Germinal center (tissue), 1 donor: ENCODE measurements at places on chromosomes 4 and X.

GRCh38 chr4:170137927-170138326 is 48.2 kb upstream of the AADAT start:
- no peak for DNase-seq

DNA sequence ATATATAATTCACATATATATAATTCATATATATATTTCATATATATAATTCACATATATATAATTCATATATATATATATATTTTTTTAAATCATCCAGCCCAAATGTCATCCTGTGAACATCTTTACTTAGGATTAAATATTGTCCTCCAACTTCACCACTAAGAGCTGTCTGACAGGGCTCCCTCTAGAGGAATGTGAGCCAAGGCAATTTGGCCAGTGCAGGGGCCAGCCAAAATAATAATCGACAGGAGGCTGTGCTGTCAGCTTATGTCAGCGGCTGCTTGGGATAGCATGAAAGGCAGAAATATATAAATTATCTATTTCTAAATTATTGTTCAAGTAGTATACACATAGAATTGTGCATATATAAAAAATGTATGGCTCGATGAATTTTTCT is 29.5 kb downstream of the EGFL6 start:
- no peak for DNase-seq

- DNase-seq = no peak
Observed at GRCh38 chrX:21638311-21638710, 19.8 kb downstream of the KLHL34 start.

DNA sequence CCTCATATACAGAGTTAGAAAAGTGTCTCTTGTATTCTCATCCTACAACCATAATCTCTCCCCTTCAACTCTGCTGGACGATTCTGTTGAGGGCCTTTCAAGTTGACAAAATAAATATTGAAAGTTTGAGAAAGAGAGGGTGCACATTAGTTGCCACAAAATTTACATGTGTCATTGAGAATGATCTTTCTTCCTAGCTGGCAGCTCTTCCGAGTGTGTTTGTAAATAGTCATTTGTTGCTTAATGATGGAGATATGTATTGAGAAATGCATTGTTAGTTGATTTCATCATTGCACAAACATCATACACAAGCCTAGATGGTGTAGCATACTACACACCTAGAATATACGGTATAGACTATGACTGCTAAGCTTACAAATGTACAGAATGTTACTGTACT is 632.8 kb upstream of the AMOT start:
- DNase-seq = no peak

GRCh38 chrX:9730752-9731151 is 34.9 kb downstream of the GPR143 start:
- DNase-seq = no peak

DNA sequence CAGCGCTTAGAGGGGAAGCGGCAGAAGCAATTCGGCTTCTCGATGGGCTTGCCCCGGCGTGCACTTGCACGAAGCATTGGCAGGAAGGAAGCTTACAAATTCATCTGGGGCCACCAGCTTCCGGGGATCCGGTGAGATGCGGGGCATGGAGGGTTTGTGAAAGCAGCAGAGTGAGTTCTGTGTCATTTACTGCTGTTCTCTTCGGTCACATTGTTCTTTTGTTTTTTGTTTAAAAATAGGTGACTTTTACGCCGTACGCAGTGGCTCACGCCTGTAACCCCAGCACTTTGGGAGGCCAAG is 47.0 kb downstream of the ASMT start:
- no peak for DNase-seq

- DNase-seq = no peak
Observed at GRCh38 chr4:170729236-170729635, 639.5 kb upstream of the AADAT start.

DNA sequence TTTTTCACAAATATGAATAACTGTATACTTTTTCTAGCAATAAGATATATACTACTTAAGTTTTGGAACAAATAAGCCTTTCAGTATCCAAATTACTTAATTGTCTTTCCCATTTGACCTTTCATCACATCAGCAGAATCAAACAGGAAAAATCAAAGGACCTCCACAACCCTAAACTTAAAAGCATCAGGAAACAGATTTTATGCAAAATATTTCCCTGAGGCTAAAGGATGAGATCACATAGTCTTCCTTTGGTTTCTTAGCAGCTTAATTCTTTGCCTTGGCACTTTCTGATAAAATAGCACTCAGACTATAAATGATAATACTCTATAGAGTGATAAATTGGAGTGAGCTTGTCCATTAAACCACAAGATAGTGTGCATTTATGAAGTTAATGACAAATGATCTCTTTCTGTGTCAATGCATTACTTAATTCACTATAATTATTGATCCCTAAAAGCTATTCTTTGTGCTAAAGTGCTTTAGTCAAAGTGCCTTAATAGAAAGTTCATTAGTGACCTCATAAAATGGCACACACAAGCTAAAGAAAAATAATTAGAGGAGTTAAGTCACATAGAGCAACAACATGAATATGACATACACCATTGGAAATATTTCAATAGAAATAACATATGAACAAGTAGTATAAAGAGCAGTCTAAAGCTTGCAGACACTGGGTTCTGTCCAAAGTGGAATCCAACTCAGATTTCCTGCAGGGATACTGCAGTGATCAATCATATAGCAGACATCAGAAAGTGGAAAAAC is 15.7 kb upstream of the NDST3 start:
- DNase-seq = no peak

- no peak for DNase-seq
Observed at GRCh38 chr4:119795986-119796578, 167.5 kb upstream of the PDE5A start.

GRCh38 chr4:14025111-14025510 is 397.6 kb upstream of the BOD1L1 start:
- no peak for DNase-seq

DNA sequence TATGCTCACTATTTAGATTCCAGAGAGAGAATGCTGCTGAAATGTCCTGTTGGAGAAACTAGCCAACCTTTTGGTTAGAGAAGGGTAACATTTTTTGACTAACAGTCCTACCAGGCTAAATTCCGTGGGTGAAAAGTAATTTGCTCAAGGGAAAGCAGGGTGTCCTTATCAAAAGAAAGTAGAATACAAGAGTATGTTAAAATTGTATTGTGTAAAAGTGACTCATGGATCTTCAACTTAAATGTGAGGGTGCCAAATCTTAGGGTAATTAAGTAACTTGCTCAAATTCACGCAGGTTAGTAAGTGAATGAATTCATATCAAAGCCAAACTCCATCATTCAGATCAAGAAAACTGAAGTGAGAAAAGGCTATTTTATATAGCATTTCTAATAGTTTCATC is 81.7 kb downstream of the PCDH7 start:
- DNase-seq = no peak

- DNase-seq = no peak
Observed at GRCh38 chr4:184648054-184648312, 1.3 kb downstream of the CASP3 start.

- no peak for DNase-seq
Observed at GRCh38 chr4:13368217-13368616, 115.9 kb downstream of the RAB28 start.

GRCh38 chr4:161393602-161394001 is 770.2 kb downstream of the FSTL5 start:
- no peak for DNase-seq

DNA sequence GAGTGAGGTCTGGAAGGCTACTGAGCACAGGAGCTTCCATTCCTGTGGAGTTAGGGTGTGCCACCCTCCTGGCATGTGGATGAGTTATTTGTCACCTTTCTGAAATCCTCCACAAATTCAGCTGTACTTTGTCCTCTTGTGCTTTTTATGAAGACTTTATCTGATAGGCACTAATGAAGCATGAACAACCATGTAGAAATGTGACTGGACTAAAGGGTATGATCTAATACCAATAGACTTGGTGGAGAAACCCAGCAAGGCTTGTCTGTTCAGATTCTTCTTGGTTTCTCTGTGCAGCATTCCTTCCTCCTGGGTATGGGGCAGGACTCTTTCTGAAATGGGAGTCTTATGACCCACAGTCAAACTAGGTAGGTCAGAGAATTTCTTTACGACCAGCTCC is 9.6 kb downstream of the NBDY start:
- DNase-seq = no peak

- peak; percentile 69 for DNase-seq
Observed at GRCh38 chr4:42282081-42282901, 115.0 kb upstream of the SHISA3 start.

- DNase-seq = no peak
Observed at GRCh38 chr4:8843597-8843996, 28.0 kb downstream of the HMX1 start.

- DNase-seq = peak; percentile 28
Observed at GRCh38 chr4:165355900-165356300, 22.9 kb upstream of the CPE start.

GRCh38 chr4:121873604-121874003 is 3.3 kb upstream of the BBS7 start:
- no peak for DNase-seq

DNA sequence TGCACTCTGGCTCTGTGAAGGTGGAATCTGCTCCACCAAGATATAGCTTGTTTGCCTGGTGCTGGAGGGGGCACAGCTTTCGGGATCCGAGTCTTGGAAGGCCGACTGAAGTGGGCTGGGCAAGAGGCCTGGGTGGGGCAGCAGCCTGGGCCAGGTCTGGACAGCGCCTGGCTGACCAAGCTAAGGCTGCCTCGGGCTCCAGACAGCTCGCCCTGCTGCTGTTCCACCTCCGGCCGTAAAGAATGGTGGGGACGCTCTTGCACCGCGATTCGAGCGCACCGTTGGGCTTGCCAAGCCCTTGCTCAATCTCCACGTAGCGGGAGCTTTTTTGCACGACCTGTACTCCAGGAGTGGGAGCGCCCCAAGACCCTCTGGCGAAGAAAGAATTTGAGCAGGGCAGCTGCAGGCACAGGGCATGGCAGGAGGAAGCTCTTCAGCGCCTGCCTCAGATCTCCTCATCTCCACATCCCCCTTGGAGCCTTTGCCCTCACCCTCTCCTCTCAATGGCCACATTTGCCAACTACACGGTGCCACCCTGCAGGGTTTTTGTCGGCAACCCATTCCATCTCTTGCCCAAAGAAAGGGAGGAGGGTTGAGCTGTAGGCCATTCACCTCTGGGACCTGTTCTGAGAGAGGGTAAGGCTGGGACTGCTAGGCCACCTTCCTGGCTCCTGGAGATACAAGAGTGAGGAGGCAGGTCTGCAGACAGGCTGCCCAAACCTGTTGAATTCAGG is 18.9 kb downstream of the CNGA2 start:
- DNase-seq = peak; percentile 27

GRCh38 chrX:9884031-9884779 is 83.0 kb upstream of the CLDN34 start:
- DNase-seq = no peak

GRCh38 chr4:186948361-186949242 is 224.9 kb upstream of the FAT1 start:
- no peak for DNase-seq

DNA sequence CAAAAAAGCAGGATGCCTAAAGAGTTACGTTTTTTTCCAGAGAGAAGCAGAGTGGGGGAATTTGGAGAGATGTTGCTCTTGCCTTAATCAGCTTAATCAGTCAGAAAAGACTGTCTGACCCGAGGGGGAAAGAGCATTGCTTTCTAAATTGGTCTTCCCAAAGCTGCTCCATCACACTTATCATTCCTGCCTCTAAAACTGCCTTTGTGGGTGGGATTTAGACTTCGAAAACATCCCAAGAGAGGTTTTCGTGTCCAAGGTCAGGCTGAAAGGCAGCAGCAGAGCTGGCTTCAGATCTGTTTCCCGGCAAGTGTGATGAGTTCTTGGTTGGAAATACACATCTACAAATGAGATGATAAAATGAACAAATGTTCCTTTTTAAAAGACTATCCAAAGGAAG is 155.2 kb downstream of the SH2D1A start:
- DNase-seq = no peak

GRCh38 chr4:4456816-4457578 is 70.1 kb downstream of the NSG1 start:
- no peak for DNase-seq

DNA sequence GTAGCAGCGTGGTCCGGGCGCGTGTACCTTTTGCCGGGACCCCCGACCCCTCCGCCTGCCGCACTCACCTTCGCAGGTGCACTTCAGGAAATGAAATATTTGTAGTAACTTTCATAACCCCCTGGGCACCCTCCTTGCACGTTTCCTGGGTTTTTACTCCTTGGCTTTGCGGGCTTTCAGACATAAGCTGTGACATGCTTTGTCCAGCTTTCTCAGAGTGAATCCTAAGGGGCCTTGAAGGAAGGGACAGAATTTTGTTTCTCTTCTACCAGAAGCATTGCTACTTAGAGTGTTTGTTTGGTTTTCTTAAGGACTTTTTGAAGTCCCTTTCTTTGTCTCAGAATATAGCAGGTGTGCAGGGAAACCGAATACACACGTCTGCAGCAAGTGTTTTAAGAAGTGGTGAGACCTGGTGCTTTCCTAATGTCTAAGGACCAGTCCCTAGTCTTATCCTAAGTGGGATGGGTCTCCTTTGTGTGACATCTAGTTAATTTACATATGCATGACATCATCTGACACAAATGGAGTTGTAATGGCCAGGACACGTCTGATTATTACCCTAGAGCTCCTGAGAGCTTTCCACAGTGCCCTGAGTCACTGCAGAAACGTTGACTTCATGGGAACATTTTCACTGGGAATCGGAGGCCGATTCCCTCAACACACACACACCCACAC is 1.3 kb downstream of the FAM149A start:
- peak; percentile 9 for DNase-seq

DNA sequence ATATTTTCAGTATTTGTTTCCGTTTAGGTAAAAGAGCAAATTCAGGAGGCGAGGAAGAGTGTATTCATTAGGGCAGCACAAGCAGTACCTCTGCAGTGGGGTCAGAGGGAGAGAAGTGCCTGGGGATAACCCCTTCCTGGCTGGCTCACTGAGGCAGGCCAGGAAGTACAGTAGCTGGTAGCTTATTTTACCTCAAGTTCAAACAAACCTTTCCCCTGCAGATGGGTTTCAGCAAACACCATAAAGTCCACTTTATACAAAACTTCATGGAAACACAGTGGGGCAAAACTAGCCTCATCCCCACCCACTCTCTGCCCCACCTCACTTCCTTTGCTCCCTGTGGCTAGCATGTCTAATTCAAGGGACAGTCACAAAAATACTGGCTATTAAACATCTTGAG is 29.5 kb downstream of the MEPE start:
- DNase-seq = no peak

- DNase-seq = no peak
Observed at GRCh38 chr4:108622828-108623227, 2.5 kb downstream of the RPL34 start.

GRCh38 chr4:102858828-102859464 is 9.8 kb upstream of the CISD2 start:
- no peak for DNase-seq

- no peak for DNase-seq
Observed at GRCh38 chrX:11741574-11741973, 16.5 kb upstream of the MSL3 start.
